Stimulated activated CD4-positive, alpha-beta T cell treated with anti-CD3 and anti-CD28 coated beads, TNF-alpha, amount 100 ng/mL, for 4 hours (primary cell): ENCODE measurements at places on chromosomes 16 and 17.

- DNase-seq = no peak
Observed at GRCh38 chr17:66893382-66893781, 58.5 kb downstream of the CACNG5 start.

GRCh38 chr16:9370061-9370491, 278.6 kb downstream of the HAPSTR1 start:
- DNase-seq = no peak

- DNase-seq = no peak
Observed at GRCh38 chr16:706189-707061, 824 bp upstream of the FBXL16 start.

DNA sequence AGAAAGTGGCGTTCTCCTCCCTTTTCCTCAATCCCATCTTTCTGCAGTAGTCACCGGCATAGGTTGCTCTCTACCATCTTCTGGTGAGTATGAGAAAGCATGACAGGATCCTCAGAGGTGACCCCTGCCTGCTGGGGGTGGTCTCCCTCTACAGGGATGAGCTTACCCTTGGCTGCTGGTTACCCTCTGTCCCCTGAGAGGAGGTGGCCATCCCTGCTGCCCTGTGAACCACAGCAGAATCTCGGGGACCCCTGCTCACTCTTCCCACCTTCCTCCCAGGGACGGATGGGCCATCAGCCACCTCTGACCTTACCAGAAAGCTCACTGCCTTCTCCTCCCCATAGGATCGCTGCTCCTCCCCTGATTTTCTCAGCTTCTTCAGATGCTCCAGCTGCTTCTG, 7.8 kb downstream of the MEFV start:
- DNase-seq = no peak

DNA sequence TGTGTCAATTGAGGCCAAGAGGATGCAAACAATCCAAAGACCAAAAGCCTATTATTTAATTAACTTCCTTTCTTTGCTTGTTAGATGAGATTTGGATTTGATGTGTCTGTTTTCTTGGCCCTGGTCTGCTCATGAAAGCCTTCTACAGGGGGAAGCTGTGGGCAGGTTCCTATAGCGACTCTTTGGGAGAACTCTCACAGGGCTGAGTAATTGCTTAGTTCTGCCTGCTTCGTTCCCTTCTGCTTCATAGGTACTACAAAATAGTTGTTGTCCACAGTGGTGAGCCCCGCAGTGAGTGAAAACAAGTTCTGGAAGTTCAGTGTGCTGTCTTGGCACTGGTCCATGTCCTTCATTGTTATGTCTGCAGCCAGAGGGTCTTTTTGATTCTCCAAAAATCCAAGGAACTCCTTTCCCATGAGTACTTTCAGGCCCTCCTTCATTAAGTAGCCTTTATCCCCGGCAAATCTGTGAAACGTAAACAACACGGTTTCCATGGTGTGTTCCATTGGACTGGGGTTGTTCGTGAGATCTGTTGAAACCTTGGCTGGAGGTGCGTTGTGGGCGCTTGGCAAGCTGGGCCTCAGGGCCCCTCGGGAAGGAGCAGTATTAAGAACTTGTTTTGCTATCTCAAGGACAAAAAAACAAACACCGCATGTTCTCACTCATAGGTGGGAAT, 30.0 kb upstream of the ANKRD40CL start:
- DNase-seq = no peak

GRCh38 chr17:62974788-62975187, 8.8 kb downstream of the TANC2 start:
- no peak for DNase-seq

DNA sequence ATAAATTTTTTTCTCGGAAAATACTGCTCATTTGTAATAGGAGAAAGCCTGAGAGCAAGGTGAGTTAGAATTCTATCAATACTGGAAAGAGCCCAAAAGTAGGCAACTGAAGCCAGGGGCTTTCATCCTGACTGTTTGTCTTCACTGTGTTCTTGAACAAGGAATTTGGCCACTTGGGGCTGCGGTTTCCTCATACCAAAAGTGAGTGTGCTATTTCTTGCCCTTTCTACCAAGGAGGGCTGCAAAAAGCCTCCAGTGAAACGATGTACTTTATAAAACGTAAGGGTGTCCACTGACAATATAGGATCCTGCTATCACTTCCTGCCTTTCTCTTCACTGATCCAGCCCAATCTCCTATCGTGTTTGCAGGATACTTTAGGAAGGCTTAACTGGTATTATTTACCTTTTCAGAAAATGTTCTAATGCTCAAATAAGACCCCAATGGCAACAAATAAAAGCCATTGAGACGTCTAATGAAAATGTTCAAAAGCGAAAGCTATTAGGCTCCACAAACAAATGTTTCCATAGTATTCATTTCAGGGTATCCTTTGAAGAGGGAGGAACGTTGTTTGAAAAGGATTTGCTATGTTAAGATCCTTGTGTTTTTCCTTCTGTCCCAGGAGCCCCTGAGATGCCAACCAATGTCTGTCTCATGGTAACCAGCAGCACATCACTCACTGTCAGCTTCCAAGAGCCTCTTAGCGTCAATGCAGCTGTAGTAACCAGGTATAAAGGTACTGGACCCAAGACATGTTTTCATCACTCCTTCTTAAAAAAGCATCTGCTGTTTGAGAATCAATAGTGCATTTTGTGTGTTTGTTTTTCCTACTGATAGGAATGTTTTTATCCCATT, 219.3 kb upstream of the NOG start:
- DNase-seq = no peak

- no peak for DNase-seq
Observed at GRCh38 chr17:3553419-3554401, 3.9 kb downstream of the TRPV3 start.

- DNase-seq = no peak
Observed at GRCh38 chr17:64964796-64965195, 45.5 kb upstream of the LRRC37A3 start.

DNA sequence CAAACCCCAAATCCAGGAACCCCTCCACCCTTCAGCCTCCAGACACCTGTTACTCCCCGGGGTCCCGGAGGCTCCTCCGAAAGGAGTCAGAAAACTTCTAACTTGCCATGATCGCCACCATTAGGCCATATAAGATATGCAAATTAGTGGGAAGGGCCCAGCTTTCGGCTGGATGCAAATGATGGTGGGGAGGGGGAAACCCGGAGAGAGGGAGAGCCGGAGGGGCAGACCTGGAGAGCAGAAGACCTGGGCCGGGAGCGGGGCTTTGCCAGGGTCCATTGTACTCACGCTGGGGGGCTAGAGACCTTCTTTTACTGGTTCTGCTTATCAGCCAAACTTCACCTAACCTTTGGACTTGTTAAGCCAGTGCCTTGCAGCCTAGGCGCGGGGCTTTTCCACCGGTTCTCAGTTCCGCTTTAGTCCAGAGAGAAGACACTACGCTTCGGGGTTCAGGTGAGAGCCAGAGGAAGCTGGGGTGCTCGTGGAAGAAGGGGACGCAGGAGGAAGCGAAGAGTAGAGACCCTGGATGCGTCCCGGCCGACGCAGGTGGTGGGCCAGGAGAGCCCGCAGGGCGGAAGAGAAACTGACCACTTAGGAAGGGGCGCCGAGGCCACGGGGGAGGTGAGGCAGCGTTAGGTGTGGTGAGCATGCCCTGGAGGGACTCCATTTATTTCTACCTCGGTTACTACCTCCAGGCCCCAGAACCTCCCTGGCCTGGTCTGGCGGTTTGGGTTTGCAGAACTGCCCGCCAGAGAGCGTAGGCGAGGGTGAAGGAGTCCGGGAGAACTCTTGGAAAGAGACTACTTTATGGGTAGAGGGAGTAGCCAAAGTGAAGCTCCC, at the start of gene HNF1B:
Gene HNF1B, minus strand, starts transcription at position 99 of the 840 bp plus-strand sequence. CDS start 175 bp downstream, outside the sequence.
- no peak for DNase-seq
